ENCODE measurements at places on chromosomes 12 and 14.

DNA sequence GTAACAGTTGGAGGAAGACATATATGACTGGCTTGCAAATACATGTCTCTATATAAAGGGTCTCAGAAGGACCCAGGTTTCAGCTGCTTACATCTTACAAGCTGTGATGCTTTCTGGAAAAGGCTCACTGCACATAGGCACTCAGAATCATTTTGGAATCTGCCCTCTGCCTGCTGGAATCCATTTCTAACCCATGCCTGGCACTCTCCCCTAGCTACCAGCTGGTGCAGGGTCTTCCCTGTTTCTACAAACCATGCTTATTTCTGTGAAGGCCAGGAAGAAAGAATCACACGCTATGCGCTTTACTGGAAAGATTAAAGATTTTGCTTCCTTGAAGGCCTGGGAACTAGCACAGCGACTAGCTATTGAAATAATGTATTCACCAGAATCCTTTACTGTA is 151.3 kb downstream of the DICER1 start:
- DNase-seq: no peak

DNA sequence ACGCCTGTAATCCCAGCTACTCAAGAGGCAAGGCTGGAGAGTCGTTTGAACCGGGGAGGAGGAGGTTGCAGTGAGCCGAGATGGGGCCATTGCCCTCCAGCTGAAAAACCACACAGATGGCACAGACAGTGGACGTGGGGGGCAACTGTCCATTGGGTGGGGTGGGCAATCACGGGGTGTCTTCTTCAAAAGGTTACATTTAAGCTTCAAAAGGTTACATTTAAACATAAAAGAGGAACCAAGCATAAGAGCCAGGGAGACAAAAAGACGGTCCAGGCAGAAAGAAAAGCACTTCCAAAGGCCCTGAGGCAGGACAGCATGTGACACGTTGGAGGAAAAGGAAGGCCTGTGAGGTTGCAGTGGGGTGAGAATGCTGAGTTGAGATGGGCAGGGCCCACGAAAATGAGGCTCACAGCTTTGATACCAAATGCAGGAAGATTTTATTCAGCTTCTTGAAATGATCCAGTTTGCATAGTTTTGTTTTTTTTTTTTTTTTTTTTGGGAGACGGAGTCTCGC is 10.7 kb downstream of the SCARB1 start:
- no peak for DNase-seq

GRCh38 chr14:48247977-48248376 is 572.6 kb upstream of the MDGA2 start:
- no peak for DNase-seq

DNA sequence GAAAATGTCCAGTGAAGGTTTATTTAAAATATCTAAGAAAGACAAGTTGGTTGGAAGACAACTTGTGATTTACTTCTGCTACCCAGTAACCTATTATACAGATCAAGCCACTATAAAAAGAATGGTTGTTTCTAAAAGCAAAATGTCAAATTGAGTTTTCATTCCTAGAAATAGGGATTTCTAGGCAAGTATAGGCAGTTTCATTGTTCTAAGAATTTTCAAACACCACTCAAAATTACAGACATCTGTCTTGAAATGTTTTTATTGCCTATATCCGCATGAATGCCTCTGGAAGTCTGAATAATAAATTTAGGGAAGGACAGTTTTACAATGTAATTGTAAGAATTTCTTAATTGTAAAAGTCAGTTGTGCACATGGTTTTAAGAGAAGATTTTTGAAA is 8.6 kb downstream of the YEATS4 start:
- no peak for DNase-seq

DNA sequence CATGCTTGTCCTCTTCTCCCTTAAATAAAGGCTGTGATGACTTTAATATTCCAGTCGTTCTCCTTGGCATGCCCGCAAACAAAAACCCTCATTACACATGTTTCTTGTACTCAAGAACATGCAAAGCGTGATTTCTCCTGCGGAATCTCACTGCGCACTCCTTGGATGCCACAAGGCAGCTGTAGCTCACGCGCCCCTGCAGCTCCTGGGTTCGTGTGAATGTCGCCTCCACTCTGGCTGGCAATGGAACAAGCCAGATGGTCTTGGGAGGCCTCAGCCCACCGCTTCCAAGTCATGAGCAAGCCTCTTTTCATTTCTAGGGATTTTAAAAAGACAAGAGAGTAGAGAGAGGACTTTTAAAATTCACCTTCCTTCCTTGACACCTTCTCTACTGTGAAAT is 403.8 kb downstream of the PCNX1 start:
- DNase-seq: no peak

GRCh38 chr12:123013185-123014095 is 33.0 kb downstream of the ARL6IP4 start:
- no peak for DNase-seq

DNA sequence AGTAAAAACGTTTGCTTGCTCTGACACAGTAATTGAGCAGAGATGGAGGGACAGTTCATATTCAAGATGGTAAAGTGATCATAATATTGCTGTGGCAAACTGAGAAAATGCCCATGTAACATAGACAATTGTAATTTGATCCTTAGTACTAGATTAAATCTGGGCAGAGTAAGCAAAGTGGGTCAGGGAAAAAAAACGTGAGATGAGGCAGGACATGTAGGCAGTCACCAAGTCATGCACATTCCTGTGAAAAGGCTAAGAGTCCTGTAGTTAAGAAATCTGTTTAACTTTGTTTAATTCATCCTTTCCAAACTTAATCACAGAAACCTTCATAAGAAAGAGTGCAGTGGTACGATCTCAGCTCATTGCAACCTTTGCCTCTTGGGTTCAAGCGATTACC is 16.1 kb downstream of the BTBD7 start:
- DNase-seq: no peak

DNA sequence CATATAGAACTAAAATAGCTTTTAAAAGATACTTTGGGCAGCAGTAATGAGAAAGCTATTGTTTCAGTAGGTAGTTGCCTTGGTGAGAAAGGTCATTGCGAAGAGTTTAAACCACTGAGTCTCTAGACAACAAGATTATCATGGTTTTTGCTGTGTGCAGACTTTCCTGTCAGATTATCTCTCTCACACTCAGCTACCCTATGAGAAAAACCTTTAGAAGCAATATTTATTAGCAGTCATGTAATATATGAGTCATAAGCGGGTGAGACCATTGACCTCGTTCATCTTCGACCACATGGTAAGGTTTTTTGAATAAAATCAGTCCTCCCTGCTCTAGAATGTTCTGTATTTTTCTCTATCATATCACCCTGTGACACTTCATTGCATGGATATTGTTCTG is 59.9 kb downstream of the GPR65 start:
- DNase-seq: no peak

- DNase-seq: no peak
These were observed 64.3 kb downstream of the C2CD5 start for GRCh38 chr12:22480016-22480415.

GRCh38 chr12:90858252-90858651 is 96.7 kb downstream of the CCER1 start:
- DNase-seq: no peak

GRCh38 chr12:97316321-97316720 is 146.3 kb upstream of the RMST start:
- no peak for DNase-seq

DNA sequence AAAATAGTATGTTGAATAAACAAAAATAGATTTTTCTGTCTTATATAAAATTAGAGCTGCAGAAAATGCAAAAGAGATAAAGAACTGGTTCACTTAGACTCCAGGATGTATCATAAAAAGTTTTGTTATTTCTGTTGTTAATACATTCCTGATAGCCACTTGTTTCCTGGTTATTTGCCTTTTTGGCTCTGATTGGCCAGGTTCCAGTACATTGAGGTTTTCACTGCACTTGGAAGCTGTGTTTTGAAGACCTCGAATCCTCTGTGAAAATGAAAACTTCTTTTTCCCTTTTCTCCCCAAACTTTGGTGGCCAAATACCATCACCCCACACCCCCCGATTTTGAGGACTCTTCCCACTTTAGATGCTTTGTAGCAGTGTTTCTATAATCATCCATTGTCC is 525.3 kb downstream of the MED13L start:
- DNase-seq: no peak

DNA sequence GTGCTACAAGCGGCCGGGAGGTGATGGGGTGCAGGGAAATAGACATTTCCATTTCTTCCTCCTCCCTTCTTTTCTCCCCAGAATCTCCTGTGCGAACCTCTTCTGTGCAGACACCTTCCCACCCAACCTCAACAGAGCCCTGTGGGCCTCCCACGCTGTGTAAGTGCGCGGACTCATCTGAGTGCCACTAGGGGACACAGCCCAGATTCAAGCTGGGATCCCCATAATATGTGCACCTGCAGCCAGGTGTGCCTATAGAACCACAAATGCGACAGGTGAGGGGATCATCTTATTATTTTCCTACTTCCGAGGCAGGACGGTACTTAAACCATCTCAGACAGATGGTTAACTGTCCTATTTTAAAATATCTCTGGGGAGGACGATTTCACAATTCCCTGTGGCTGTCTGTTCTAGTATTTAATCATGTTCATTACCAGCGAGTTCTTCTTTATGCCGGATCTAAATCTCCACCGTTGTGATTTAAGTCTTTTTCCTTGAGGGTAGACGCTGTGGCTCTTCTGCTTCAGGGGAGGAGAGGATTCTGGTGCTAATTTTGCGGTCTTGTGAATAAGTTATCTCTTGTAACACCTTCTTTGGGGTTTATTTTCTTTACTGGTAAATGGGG is 17.2 kb upstream of the CACNA1C start:
- no peak for DNase-seq

DNA sequence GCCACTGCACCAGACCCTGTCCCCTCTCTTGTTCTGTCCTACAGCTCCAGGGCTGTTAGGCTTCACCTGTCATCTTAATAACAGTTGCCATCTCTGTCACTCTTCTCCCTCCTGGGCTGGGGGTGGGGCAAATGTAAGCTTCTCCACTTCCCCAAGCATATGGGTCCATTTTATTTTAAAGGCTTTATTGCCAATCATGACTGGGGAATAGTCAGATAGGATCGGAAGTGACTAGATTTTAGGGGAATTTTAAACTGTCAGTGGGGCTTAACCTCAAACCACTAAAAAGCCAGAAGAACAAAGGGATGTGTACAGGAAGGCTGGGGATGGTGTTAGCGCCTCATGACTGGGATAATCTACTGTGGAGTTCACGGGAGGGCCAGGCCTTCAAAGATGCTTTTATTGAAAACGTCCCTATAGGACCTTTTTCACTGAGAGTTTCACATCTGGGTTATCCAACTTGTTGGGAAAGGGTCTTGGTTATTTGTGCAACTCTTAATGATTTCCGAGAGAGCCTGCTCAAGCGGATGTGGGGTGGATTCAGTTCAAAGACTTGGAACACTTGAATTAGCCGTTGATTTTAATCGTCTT is 41.6 kb downstream of the CHST11 start:
- no peak for DNase-seq

GRCh38 chr12:111248236-111249017 is 120.5 kb downstream of the PHETA1 start:
- no peak for DNase-seq

GRCh38 chr12:53174881-53175491 is 5.5 kb upstream of the ZNF740 start:
- no peak for DNase-seq

- no peak for DNase-seq
These were observed 10.2 kb downstream of the VASH1 start for GRCh38 chr14:76771437-76771980.

DNA sequence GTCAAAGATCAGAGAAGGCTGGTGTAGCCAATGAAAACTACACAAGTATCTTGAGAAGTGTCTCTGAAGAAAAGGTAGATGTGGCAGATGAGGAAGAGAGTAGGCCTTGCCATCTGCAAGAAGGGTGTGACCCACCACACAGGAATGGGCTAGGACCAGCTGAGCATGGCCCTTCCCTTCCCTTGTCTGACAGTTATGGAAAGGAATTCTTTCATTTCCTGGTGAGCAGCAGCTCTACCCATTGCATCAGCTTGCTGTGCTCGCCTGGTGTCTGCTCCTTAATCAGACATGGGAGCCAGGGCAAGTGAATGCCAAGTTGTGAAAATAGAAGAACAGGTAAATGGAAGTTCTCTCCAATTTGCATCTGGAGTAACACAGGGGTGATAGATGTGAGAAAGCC is 145.2 kb upstream of the KRR1 start:
- no peak for DNase-seq

DNA sequence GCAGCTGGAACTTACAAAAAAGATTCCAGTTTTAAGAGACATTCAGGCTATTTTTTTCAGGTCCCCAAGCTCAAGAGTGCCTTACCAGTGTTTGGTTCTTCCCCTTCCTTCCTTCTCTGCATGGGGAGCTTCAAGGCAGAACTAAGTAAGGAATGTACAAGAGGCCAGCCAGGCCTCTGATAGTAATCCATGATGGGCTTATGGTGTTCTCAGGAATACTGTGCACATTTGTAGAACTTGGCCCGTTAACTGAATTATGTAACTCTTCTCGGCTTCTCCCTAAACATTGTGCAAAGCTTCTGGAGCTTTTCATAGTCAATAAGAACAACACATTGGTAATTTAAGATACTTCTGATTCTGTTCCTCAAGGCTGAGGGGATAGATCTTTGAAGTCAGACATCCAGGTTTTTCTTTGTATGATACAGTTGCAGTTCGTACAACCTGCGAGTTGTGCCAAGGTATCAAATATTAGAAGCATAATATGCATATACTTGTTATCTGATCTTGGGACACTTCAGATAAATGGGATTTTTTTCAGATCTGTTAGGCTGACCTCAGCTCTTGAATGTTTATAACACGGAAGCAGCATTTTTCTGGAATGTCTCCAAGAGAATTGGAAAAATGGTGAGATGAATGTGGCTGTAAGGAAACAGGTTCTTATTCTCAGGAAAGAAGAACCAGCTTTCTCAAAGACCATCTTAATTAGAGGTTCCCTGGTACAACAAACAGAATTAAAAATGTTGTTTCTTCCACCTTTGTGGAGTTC is 148.6 kb downstream of the ANO4 start:
- DNase-seq: no peak

DNA sequence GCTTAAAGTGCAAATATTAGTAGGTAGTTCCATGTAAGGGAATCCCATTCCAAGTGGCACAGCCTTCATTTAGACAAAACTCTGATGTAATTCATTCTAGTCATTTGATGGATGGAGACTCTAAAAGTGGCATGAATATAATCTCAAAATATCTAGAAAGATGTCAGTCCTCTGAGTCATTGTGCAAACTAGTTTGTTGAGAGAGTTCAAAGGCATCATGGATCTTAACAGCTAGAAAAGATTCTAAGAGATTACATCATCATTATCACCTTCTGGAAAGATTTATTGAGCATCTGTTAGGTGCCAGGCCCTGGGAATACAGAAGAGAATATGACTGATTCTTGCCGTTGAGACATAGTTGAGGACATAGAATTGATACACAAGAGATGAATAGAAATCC is 30.7 kb downstream of the CRADD start:
- DNase-seq: no peak

DNA sequence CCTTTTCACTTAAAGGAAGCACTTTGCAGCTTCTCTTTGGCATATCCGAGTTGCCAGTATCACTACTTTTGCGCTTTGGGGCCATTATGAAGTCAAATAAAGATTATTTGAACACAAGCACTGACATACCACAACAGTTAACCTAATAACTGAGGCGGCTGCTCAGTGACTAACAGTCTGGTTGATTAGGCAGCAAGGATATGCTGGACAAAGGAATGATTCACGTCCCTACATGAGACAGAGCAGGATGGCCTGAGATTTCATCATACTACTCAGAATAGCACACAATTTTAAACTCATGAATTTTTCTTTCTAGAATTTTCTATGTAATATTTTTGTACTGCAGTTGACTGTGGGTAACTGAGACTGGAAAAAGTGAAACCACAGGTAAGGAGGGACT is 56.9 kb upstream of the E2F7 start:
- DNase-seq: no peak
